Left cardiac atrium (tissue), 4 donors: ENCODE measurements at places on chromosomes 3 and 15. TPM values are rescaled to one million over a fixed set of nuclear protein-coding genes. Genes with fewer than 3 reads are reported as not detected.
A peak's percentile ranks its signal among the peaks of the same experiment; 100 is the strongest.

- no peak for DNase-seq
These were observed 538.8 kb downstream of the NLGN1 start for GRCh38 chr3:173936316-173936715.

- no peak for DNase-seq
These were observed 472.8 kb upstream of the PROK2 start for GRCh38 chr3:72257738-72258137.

DNA sequence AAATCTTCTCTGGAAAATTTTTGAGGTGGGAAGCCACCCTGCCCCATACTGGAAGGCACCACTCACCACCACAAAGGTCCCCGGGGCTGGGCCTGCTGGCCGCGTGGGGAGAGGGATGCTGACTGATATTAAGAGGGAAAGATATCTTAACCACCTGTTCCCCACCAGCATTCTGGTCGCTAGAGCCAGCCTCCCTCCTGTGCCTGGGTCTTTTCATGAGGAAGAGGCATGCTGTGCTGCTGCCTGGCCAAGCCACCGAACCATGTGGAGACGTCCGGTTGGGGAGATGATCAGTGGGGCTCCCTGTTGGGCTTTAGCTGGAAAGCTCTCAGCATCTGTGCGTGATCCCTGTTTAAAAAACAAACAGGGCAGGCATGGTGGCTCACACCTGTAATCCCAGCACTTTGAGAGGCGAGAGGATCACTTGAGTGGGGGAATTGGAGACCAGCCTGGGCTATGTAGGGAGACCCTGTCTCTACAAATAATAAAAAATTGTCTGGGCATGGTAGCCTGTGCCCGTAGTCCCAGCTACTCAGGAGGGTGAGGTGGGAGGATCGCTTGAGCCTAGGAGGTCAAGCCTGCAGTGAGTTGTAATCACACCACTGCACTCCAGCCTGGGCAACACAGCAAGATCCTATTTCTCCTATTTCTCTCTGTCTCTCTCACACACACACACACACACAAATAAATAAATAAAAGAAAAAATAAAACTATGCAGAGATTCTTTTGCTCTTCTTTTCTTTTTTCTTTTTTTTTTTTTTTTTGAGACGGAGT lies 1.0 kb downstream of the KLHL18 start:
- no peak for DNase-seq

DNA sequence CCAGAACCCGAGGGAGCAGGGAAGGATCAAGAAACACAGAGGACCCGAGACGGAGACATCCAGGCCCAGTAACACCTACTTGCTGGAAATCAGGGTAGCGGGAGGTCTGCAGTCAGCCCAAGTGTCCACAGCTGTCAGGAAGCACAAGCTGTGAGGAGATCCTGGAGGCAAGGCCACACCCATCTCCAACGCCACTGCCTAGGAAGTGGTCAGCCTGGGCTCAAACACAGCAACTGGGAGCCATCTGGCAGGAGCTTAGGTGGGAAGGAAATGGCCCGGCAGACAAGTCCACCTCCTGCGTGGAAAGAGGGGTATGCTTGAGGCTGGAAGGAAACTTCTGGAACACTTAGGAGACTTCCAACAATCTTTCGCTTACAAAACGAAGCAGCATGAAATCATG lies 407.1 kb downstream of the VPS13C start:
- DNase-seq: peak; percentile 76

DNA sequence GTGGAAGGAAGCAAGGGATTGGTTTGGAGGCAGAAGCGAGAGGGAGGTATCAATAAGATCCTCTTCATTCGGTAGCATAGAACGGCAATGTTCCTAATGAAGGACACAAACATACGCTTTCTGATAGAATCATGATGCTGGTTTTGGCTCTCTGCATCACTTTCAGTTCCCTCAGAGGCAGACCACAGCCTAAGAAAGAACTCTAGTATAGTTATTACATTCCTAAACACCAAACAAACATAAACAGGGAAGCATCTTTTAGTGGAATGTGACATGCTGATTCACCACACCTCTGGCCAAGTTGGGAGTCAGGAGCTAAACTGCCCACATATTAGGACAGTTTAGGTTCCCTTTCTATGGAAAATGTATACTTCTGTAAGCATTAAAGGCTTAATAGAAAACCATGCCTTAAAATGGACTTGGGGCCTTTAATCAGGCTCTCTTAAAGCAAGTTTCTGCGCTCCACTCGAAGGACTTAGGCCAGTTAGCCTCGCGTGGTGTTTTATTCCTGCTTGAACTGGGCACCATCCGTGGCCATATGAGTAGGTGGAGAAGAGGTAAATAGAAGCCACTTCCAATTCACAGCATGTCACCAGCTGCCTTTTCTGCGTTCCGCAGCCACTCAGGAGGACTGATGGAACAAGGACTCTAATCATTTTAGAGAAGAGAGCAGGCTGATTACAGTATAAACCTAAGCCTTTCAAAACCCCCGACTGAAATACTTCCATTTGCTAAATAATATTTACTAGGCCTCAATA lies 53.7 kb downstream of the CD47 start:
- no peak for DNase-seq

DNA sequence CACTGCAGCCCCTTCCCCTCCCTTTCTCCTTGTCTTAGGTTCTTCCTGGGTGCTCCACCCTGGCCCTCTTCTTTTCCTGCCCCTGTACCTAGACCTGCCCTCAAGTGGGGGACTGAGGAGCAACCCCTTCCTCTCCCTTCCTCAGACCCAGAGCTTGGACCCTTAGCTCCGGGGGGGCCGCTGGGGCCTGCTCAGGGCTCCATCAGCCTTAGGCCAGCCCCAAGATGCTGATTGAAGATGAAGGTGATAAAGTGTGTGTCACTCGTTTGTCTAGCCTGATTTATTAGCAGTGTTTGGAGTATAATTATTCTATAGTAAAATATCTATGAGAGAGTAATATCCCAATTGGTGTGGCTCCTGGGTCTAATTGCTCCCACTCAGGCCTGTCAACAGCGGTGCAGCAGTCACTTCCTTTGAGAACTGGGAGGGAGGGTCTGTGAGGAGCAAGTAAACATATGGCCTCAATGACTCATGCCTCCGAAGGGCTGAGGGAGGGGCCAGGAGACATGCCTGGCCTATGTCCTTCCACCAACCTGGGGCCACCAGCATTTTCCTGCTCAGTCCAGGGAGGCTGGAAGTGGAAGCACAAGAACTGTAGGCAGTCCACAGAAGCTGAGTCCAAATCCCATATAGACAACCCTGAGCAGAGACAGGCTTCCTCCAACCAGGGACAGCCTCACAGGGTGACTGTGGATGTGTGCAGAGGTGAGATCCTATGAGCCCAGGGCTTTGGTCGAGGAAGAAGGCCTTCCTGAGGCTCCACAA lies 123.2 kb downstream of the DNAJB8 start:
- DNase-seq: no peak

DNA sequence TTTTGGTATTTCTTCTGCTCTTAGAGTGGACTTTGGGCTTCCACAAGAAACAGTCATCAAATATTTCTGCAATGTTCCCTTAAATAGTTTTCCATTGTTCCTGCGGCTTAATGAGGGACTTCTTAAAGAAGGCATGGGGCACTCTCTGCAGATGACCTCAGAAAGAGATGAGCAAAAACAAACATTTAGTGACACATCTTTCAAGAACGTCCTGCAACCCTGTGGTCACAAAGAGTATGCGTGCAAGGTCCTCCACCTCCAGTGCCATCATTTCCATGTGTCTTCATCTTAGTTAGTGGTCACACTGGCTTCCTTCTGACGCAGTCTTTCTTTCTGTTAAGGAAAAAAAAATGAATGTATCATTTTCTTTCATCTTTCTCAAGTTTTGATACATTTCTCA lies 56.2 kb downstream of the GREM1 start:
- no peak for DNase-seq

DNA sequence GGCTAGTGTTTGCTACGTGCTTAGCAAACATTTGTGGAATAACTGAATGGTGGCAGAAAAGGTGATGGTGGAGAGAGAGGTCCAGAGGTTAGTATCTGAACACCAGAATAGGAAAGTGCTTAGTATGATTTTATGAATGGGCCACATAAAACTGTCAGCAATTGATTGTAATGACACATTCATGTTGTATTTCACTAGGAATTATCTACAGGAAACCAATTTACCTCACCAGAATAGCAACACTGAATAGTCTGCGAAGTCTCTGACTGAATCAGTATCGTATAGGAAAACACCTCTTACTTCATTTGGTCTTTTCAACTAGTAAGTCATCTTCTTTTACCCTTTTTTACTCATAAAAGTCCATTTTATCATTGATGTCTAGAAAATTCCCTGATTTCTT lies 8.2 kb upstream of the ATP11B start:
- DNase-seq: no peak

EEFSEC gene
- total RNA-seq: 13.5 TPM

KBTBD13 gene
- total RNA-seq: 5.2 TPM
